ENCODE measurements at places on chromosomes 16 and 17. TPM values are rescaled to one million over a fixed set of nuclear protein-coding genes. Genes with fewer than 3 reads are reported as not detected.
A peak's percentile ranks its signal among the peaks of the same experiment; 100 is the strongest.

DNA sequence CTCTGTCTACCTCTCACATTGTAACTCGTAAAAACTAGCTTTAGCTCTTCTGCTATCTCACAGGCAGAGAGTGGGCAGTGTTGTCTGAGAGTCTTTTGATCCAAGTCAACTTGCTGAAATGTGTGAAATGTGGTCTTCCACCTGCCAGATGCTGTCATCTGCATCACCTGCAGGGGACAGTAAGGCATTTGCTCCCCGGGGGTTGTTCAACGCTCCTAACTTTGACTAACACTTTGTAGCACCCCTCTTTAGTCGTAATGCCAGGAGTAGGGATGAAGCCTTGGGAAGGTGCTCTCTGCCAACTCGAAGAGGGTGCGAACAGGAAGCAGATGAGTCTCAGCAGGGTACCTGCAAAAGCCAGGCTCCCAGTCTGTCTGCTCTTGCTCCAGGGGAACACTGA, 36.1 kb downstream of the SNX11 start:
- H3K4me3 ChIP-seq, result no peak overlapping the region
- no peaks in the 10 kb centered on the region for H3K36me3 ChIP-seq
- no peak for DNase-seq

DNA sequence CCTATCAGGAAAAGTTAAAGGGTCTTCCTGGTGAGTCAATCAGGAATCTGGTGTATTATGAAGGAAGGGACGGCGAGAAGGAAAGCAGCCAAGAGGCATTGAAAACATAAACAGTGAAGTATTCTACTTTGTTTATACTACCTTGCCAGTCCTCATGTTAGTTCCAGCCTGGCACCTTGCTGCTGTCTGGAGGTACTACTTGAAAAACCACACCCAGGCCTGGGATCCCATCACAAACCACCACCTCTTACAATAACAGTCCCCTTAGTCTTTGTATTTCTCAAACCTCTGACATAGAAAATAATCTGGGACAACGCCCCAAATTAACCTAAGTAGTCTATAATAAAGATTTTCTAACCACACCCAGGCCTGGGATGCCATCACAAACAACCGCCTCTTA, 676.7 kb upstream of the SOX9 start:
- no peak for DNase-seq
- H3K36me3 ChIP-seq, result no peaks in the 10 kb centered on the region
- H3K4me1 ChIP-seq, result no peaks in the 10 kb centered on the region
- no peak overlapping the region for H3K4me3 ChIP-seq

DNA sequence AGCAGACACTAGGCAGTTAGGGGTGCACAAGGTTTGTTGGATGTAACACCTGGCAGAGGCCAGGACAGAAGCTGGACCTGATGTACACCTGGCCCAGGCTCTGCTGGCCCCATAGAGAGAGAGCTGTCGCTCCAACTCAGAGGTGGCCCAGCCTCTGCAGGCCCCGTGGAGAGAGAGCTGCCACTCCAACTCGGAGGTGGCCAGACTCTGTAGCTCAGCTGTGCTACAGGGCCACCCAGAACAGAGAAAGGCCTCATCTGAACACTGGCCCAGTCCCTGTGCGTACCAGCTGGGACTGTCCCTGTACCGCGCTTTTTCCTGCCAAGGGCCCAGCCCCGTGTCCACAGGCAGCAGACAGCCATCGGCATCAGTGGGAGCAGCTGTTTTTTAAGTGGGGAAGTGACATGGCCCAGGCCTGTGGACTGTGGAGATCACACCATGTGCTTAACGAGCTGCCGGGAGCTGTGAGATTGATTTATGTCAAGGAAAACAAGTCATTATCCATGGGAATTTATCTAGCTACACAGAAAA, 176.4 kb upstream of the CHMP6 start:
- DNase-seq, result peak; percentile 49
- no peaks in the 10 kb centered on the region for H3K27me3 ChIP-seq
- no peaks in the 10 kb centered on the region for H3K36me3 ChIP-seq
- H3K27ac ChIP-seq, result no peak overlapping the region
- H3K4me3 ChIP-seq, result no peak overlapping the region

GRCh38 chr17:10295728-10296343, 77.0 kb downstream of the MYH13 start:
- no peaks in the 10 kb centered on the region for H3K4me1 ChIP-seq
- no peak overlapping the region for H3K4me3 ChIP-seq
- no peak overlapping the region for H3K27ac ChIP-seq
- DNase-seq, result no peak
- H3K36me3 ChIP-seq, result no peaks in the 10 kb centered on the region

- peaks cover 3% of the 10 kb centered on the region for H3K4me1 ChIP-seq
- H3K27me3 ChIP-seq, result no peaks in the 10 kb centered on the region
- no peak for DNase-seq
- no peak overlapping the region for H3K4me3 ChIP-seq
- no peak overlapping the region for H3K27ac ChIP-seq
- no peaks in the 10 kb centered on the region for H3K36me3 ChIP-seq
Observed at GRCh38 chr16:88793251-88793954, 8.4 kb upstream of the PIEZO1 start.

GRCh38 chr16:65119435-65119834, 2.4 kb downstream of the CDH11 start:
- no peak for DNase-seq
- peak overlapping the region; percentile 84 for H3K4me3 ChIP-seq
- H3K27me3 ChIP-seq, result no peaks in the 10 kb centered on the region
- peak overlapping the region; percentile 97 for H3K27ac ChIP-seq
- peaks cover 31% of the 10 kb centered on the region for H3K4me1 ChIP-seq
- H3K36me3 ChIP-seq, result no peaks in the 10 kb centered on the region

- no peaks in the 10 kb centered on the region for H3K36me3 ChIP-seq
- no peak overlapping the region for H3K4me3 ChIP-seq
- H3K27ac ChIP-seq, result no peak overlapping the region
- no peaks in the 10 kb centered on the region for H3K27me3 ChIP-seq
Observed at GRCh38 chr16:29760567-29761279, 14.9 kb upstream of the C16orf54 start.

DNA sequence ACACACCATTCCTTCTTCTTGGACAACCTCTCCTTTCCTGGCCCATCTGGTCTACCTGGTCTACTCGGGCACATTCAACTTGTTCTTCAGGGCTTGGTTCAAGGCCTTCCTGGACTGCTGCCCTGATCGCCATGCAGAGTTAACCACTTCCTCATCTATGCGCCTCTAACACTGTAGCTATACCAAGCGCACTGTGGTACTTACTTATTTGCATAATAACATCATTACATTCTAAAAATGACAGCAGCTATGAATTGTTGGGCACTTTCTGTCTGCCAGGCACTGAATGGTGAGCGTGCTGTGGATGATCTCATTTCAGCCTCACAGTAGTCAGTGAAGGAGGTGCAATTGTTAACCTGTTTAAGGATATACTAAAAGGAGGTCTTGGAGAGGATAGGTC, 66.9 kb upstream of the SDK2 start:
- no peak for DNase-seq
- H3K4me3 ChIP-seq, result no peak overlapping the region
- no peak overlapping the region for H3K27ac ChIP-seq
- H3K36me3 ChIP-seq, result no peaks in the 10 kb centered on the region

DNA sequence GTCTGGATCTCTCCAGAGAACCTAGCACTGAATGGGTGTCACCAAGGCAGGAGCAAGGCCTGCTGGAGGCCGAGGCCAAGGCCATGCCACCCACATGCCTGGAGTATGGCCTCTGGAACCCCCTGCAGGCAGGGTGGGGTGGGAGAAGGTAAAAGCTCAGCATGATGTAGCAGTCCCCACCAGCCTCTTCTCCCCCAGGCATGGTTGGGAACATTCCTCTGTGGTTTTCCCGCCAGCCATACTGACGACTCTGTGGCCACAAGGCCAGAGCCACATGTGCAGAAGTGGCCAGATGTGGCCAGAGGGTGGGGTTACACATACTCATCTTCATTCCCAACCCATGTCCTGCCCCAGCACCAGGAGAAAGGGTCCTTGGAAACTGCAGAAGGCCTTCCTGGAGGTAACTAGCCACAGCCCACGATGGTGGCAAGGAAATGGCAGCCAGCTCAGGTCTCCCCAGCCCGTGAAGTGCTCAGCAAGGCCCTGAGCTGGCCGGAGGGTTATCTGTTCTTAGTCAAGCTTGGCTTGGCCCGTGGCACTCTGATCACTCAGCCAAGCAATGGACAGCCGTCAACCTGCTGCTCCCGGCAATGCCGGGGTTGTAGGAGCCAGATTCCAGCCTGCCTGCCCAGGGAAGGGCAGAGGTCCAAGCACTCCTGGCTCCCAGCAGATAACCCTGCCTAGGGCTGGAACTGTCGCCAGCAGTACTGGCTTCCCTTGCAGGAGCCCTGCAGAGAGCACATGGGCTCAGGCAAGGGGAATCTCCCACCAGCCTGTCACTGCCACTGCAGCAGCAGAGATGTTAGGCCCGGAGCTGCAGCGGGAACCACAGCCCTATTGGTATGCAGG, 26.1 kb downstream of the HDAC5 start:
- DNase-seq, result no peak
- H3K27ac ChIP-seq, result peak overlapping the region; percentile 80
- peaks cover 14% of the 10 kb centered on the region for H3K36me3 ChIP-seq
- H3K27me3 ChIP-seq, result no peaks in the 10 kb centered on the region
- no peak overlapping the region for H3K4me3 ChIP-seq

GUCY2D gene
- total RNA-seq, result not detected

ITGAD gene
- not detected for total RNA-seq

MT1E gene
- 456 TPM for total RNA-seq

TEX19 gene
- not detected for total RNA-seq

NAGS gene
- total RNA-seq, result 48.2 TPM

All from ascending aorta (tissue), 2 donors.